ENCODE measurements at places on chromosomes 12 and 14.

DNA sequence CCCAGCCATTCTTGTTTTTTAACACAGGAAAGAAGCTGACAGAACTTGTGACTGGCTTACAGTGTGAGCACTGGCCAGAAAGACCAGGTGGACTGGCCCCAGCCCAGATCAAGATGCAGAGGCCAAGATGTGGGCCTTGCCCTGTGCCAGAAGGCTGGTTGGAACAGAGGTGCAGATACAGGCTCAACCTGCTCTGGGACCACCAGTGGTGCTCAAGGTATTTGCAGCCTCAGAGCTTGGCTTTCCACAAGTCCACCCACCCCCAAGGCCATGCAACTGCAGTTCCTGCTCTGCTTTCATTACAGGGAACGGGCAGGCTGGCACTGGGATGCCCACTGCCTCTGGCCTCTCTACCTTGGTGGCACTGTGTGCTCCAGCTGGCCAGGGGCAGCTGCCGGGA, 23.3 kb downstream of the ZFC3H1 start:
- DNase-seq: no peak

DNA sequence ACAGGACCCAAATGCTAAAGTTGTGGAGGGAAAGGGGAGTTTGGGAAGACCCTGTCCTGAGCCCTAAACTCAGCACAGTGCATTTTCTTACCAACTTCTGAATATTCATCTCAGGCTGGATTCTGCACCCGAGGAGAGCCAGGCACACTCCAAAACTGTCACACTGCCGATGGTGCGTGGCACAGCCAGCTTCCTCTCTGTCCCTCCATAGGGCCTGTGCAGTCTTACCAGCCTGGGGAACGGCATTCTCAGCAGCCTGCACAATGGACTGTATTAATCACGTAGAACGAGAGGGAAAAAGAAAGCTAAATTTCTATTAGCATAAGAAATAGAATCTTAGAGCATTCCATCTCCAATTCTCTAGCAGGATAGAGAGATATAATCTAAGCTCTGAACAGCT, 71.3 kb upstream of the GPATCH2L start:
- no peak for DNase-seq

GRCh38 chr12:25190793-25191192, 4.2 kb downstream of the DNAI7 start:
- no peak for DNase-seq

- no peak for DNase-seq
Measured at GRCh38 chr12:67078957-67079356, 190.2 kb upstream of the CAND1 start.

GRCh38 chr14:59483363-59483762, 845 bp downstream of the L3HYPDH start:
- no peak for DNase-seq

- no peak for DNase-seq
Measured at GRCh38 chr14:74826574-74826973, 49.4 kb downstream of the PROX2 start.

Data from stimulated activated CD4-positive, alpha-beta T cell treated with anti-CD3 and anti-CD28 coated beads, Interleukin-1b, Interleukin-23, amount 100 ng/mL, for 1 hour (primary cell).